ENCODE measurements at places on chromosomes 16 and 17.

GRCh38 chr16:49498264-49498663, 124.7 kb downstream of the C16orf78 start:
- no peak for DNase-seq

DNA sequence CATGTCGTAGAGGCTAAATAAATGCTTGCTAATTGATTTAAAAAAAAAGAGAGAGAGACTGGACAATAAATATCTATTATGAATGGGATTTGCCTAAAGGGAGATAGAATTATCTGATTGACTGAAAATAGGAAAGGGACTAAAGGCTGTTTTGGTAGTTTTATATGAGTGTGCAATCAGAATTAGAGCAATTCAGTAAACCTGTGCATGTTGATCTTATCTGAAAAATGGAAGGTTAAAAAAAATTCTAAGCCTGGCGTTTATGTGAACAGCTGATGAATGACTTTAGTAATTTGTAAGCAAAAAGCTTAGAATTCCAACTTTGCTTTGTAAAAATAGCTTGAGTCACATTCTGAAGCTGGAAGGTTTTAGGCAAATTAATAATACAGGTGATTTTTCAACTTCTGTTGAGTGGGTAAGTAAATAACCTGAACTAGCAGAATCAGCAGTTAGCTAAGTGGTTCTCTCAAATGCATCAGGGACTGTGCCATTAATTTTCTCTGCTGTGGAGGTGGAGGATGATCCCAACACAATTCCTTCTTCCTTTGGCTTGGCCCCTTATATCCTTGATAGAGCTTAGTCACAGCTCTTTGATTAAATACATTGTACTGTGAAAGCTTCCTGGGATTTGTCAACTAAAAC, 254.4 kb downstream of the PHKB start:
- DNase-seq: no peak

- no peak for DNase-seq
Observed at GRCh38 chr17:9929871-9930270, 24.8 kb upstream of the RCVRN start.

DNA sequence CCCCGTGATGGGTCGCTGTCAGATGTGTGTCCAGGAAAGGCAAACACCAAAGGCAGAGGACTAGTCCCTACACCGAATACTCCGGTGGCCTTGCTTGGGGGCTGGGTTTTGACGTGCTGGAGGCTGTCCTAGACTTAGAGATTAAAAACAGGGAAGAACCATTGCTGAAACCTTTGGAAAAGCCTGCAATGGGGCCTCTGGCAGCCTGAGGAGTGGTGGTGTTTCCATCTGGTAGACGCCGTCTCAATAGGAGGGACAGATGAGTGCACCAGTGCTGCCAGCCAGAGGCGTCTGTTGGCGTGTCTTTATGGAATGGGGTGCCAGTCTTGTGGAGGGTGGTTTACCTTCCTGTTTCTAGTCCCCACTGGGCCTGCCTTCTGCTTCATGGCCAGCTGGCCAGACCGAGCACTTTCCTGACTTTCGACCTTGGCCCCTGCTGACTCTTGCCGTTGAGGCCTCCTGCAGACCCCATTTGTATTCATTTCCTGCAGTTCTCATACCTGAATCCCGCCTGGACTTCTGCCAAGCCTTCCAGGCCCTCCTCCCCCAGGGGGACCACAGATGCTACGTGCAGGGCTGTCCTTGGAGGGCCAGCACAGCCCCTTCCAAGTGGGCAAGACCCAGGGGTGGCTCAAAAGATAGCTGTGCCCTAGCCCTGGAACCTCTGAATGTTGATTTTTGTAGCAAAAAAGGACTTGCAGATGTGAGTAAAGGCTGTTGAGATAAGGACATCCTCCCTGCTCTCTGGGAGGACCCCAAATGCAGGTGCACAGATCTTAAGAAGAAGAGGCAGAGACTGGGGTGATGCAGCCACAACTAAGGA, 1.9 kb upstream of the DNASE1 start:
- no peak for DNase-seq

DNA sequence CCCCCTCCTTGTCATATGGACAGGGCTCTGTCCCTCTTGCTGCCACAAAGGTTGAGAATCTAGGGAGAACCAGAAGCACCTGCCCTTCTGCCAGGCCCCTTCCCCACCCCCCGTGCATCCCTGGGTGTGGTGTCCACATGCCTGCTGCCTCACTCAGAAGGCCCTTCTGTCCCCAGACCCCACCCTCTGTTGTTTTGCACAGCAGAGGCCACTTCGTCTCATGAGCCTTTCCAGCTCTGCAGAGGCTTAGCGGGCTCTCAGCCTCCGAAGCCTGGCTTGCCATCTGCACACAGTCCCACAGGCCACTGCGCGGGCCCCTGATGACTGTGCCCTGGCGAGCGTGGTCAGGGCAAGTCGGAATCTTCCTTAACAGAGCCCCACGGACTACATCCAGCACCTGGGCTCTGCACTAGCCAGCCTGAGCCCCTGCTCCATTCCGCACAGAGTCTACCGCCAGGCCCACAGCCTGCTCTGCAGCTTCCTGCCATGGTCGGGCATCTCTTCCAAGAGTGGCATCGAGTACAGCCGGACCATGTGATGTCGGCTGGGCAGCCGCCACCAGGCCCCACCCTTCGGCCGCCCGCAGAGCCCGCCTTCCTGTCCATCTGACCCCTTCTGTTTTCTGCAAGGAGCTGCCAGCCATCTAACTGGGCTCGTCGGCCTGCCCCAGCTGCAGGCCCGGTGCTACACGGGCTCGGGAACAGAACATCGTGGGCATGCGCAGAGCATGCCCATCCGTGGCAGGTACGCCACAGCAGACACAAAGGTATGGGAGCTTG, 10.8 kb downstream of the C16orf90 start:
- DNase-seq: no peak

DNA sequence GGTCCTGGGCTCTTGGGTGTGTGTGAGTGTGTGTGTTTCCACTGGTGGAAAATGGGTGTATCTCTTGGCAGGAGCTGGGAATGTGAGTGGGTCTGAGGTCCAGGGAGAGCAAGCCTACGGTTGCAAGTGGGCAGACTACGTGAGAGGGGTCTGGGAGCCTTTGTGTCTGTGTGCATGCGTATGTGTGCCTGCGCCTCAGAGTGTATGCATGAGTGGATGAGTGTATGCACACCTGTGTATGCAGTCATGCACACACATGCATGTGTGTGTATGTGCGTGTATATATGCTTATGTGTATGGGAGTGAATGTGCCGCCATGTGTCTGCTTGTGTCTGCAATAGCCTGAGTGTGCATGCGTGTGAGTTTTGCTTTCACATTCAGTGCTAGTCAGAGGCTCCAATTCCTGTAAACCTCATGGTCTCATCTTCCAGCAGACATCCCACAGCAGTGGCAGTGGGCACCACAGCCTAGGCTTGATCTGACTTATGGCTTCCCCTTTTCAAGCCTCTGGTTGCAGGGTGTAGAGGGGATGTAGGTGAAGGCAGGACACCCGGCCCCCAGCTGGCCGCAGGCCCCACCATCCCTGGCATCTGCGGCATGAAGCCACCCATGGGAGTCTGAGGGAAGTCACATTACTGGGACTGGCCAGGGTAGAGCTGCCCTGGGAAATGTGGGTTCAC, 19.7 kb upstream of the RMI2 start:
- no peak for DNase-seq

DNA sequence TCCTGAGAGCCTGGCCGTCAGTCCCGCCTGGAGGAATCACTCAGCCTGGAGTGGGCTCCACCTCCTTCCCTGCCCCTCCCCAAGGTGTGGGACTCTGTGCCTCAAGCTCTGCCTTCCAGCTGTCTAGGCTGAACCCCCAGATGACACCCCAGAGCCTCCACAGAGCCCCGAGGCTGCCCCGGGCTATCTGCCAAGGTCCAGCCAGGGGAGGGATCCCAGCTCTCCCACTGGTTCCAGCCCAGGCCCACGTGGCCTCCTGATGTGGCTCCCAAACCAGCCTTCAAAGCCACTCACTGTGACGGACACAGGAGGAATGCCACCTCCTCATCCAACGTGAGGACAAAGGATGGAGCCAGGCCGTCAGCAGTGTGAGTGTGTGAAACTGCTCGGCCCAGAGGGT, 45.6 kb upstream of the ENPP7 start:
- DNase-seq: no peak

DNA sequence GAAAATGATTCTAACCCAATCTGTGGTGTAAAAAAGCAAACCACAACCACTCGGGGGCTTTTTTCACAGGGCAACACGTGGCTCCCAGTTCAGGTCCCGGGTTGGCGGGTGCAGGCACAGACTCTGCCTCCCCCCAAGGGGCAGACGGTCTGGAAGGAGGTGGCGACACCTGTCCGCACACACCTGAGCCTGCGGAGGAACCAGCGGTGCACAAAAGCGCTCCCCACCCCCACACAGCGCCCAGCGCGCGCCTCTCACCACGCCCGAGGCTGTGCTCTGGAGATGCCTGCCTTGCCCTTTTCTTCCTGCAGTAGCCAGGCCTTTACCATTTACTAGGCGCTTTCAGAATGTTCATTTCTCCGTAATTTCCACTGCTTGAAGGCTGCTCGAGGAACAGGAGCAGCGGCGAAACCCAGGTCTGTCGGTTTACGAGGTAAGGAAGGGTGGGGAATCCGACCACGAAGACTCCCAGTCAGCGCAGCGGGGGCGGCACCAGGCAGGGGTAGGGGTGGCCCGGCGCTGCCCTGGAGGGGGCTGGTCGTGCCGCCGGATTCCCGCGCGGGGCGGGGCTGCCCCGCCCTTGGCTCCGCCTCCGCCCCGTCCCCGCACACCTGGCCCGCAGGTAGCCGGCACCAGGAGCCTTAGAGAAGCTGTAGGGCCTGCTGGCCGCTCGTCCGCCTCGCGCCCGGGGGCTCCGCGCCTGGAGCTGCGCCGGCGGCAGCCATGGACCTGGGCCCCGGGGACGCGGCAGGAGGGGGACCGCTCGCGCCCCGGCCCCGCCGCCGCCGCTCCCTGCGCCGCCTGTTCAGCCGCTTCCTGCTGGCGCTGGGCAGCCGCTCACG, at the start of gene USP43:
TSS of gene USP43 (plus strand) at position 608 of the 842 bp plus-strand sequence. CDS start at position 724, 116 bp downstream.
- DNase-seq: peak; percentile 1

DNA sequence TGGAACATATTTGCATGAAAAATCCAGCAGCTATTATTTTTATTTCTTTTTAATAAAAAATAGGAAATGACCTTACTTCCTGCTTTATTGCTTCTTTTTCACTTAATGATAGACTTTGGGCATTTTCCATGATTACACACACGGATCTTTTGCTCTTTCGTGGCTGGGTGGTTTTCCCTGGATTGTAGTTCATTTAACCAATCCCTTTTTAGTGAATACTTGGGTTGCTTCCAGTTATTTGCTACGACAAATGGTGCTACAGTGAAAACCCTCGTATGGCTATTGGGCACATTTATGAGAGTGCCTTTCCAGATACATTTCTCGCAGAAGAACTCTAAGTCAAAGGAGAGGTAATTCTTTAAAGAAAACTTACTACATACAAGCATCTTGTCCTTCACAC, 38.6 kb downstream of the FOXL1 start:
- DNase-seq: no peak

DNA sequence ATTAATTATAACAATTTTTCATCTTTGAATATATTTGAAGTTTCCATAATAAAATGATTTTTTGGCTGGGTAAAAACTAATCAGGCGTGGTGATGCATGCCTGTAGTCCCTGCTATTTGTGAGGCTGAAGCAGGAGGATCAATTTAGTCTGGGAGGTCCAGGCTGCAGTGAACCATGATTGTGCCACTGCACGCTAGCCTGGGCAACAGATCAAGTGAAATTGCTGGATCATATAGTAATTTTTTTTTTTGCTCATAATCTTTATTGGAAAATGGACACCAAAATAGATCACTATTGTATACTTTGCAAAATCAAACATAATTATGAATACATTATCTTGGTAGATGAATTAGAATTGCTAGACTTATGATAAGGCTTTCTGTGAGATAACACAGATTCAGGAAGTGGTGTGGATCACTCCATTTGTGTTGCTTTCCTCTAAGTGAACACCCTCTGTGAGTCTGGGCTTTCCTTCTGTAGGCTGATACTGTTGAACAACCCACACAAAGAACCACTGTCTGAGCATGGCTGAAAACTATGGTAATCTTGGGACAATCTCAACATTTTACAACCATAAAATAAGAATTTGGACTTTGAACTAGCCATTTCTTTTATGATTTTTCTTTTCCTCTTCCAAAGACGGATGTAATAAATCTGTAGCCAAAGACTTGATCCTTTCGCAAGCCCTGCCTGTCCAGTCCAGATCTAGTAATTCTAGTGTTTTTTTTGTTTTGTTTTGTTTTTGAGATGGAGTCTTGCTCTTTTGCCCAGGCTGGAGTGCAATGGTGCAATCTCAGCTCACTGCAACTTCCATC, 5.6 kb upstream of the ST3GAL2 start:
- no peak for DNase-seq

GRCh38 chr16:11851294-11852091, at the start of gene RSL1D1:
Gene RSL1D1, minus strand, starts transcription at chr16:11851542. Its CDS starts 30 bp downstream, at chr16:11851512.
- DNase-seq: peak; percentile 93

DNA sequence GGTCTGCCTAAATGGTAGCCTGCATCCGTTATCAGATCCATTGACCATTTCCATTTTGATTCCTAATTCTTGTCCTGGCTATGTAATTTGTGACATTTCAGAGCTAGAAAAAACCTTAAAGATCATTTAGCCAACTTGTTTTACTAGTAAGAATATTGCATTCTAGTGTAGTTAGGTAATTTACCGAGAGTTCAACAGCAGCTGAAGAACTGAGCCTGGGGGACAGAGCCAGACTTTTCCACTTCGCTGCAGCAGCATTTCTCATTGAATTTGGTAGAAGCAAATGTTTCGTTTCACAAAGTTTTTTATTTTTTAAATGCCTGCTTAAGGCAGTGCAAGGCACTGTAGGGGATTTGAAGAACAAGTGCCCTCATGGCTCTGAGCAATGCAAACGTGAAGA, 59.2 kb upstream of the MARCHF10 start:
- no peak for DNase-seq

- no peak for DNase-seq
Observed at GRCh38 chr16:49547448-49547847, 173.8 kb downstream of the C16orf78 start.

- DNase-seq: no peak
Observed at GRCh38 chr16:65494609-65495008, 372.7 kb upstream of the CDH11 start.

DNA sequence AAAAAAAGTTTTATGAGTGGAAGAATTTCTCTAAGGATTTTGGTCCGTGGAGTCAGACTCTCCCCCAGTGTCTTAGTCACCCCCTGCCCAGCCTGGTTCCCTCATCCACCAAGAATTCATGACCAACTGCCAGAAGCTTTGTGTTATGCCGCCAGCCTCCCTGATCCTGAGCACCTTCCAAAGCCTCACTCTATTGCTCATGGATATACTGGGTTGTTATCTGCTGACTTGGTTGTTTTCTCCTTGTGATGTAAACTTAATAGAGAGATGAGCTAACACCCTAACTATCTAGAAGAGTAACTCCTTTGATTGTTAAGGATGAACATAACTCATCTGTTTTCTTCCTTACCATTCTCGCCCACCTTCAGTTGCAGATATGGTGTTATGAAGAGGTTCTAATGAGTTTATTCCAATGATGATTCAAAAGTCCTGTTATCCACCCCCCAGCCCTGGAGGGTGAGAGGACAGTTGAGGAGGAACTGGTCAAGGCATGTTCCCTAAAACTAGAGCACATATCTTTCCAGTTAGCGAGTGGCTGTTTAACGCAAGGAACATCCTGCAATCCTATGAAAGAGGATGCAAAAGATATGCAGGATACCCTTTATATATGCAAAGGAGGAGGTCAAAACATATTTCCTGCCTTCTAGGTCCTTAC, 1.5 kb upstream of the PSMD3 start:
- no peak for DNase-seq

GRCh38 chr16:53266156-53266555, 168.1 kb upstream of the RBL2 start:
- DNase-seq: no peak

GRCh38 chr16:79871906-79872305, 271.4 kb upstream of the MAF start:
- no peak for DNase-seq

GRCh38 chr17:17132746-17133145, 73.4 kb downstream of the PLD6 start:
- DNase-seq: peak; percentile 71

GRCh38 chr16:71792176-71792575, 16.5 kb downstream of the AP1G1 start:
- no peak for DNase-seq
